ENCODE measurements at places on chromosomes 11 and 22.

GRCh38 chr22:40432625-40433024 lies 62.2 kb downstream of the SGSM3 start:
- no peak for DNase-seq

DNA sequence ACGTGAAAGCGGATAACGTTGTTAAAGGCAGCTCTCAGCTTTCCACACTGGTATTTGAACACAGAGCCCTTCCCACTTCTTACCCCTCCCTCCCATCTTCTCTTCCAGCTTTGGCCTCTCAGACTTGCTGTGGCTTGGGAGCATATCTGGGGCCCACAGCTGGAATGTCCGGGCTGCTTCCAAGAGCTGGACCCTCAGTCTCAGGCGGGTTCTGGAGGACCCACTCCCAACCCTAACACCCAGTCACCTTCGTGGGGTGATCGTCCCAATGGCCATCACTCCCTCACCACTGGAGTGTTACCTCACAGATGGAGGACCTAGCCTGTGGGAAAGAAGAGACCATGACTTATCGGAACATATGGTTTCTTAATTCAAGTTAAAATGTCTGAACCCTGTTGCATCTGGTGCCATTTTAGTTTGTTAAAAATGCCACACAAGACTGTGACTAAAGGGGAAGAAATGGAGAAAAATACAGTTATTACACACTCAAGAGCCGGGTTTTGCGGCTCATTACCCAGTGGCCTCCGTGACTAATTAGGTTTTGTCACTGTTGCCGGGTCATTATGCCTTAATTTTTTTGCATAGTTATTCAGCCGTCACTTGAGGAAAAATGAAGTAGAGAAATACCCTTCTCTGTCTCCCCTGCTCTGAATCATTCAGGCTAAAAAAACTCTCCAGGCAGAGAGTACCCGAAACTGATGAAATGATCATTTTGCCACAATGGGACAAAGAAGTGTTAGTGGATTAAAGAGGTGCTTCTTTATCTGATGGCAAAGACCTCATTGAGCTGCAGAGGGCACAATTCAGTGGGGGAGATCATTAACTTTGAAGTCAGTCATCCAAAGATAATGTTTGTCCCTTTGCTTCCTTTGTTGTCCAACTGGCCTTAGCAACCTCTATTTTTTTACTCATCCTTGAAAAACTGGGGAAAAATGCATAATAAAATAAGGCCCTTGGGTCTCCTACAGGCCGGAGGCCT lies 87.2 kb upstream of the HTATIP2 start:
- DNase-seq: no peak

DNA sequence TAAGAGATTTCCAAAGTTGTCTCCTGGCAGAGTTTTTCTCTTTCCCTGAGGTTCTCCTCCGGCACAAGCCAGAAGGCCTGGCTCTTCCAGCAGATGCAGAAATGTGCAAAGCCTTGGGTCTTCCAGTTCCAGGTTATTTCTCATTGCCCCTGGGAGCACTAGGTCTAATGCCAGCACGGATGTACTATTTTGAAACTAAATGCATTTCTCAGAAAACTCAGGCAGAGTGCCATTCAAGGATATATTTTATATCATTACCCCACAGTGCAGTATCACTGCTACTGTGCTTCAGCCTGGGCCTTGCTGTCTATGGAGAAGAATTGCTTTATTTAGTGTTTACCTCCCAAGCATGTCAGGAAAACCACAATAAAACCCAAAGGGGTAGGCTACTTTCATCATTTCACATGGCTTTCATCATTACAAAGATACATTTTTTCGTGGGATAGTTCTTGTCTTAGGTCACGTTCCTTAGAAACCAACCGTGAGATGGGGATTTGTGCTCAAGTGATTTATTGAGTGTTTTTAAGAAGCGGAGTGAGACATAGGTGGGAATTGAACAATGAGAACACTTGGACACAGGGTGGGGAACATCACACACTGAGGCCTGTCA lies 22.4 kb upstream of the FZD4 start:
- no peak for DNase-seq

- DNase-seq: no peak
Measured at GRCh38 chr11:116544721-116545120, 228.1 kb downstream of the BUD13 start.

GRCh38 chr11:95994329-95994728 lies 70.4 kb upstream of the MTMR2 start:
- DNase-seq: no peak

DNA sequence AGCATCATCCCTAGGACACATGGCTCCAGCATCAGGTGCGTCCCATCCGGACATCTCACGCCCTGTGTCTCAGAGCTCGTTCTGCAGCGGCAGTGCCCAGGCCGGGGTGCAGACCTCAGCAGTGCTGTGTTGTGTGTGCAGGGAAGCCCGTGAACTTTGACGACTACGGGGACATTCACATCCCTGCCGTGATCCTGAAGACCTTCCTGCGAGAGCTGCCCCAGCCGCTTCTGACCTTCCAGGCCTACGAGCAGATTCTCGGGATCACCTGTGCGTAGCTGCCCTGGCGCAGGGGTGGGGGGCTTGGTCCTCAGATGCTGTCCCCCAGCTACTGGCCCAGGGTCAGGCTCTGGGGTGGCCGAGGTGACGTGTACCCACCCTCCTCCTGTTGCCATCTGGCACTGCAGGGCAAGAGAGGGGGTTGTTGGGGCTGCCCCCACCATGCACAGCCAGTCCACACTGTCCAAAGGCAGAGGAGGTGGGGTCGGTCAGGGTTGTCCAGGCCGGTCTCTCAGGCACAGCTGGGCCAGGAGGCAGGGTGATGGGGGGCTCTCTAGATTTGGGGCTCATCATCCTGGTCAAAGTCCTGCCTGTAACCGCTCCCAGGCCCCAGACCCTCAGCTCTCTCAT lies 96.5 kb downstream of the ARHGAP8 start:
- DNase-seq: no peak

GRCh38 chr11:106717222-106717621 lies 301.1 kb downstream of the GUCY1A2 start:
- DNase-seq: no peak

- no peak for DNase-seq
Measured at GRCh38 chr11:71451596-71452198, 1.3 kb upstream of the NADSYN1 start.

DNA sequence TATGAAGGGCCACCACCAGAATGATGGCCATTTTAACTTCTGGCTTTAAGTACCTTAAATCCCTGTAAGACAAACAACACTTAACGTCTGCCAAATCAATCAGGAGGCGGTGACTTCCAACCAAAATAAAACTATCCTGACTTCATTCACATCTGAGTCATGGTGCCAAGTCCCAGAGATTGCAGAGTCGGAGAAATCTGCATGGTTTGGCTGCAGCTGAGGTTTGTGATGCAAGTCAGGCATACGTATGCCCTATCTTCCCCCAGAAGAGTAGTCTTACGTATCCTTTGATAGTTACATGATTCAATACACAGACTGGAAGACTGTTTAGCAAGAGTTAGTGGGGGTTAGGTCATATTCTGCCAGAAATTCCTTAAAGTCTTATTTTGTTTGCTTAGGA lies 1.7 kb upstream of the GAB2 start:
- DNase-seq: peak; percentile 97

GRCh38 chr22:24806663-24807001 lies 621 bp downstream of the SGSM1 start:
- DNase-seq: no peak

DNA sequence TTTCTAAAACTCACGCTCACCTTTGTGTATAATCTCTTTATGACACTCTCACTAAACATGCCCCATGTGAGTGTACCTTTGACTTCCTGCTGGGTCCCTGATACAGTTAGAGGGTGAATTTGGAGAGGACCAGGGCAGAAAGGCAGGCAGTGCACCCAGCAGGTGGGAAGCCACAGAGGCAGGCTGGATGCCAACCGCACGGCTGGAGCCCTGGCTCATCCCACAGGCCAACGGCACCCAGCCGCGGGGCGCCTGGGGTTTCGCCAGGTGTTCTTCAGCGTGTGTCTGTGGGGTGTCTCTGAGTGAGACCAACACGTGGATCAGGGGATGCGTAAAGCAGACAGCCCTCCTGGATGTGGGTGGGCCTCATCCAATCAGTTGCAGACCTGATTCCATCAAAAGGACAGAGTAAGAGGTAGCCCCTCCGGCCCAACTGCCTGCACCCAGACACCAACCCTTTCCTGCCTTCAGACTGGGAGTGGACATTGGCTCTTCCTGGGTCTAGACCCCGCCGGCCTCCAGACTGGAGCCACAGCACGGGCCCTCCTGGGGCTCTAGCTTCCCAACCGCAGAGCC lies 51.6 kb downstream of the DHCR7 start:
- no peak for DNase-seq

DNA sequence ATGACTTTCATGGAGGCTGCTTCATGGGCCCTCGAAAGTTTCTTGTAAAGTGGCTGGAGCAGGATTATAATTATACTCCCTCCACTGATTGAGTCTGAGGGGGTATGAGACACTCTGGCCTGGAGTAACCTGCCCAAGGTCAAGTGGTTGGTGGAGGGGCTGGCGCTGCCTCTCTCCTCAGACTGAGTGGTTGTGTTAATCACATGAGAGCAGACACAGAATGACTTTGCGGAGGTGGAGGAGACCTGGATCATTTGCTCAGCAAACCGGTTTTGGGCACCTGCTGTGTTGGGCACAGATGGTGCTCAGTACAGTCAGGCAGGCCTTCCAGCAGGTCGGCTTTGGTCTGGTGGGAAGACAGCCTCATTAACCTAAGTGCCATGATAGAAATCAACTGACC lies 11.8 kb downstream of the BCR start:
- no peak for DNase-seq

- DNase-seq: no peak
Measured at GRCh38 chr11:2550606-2550970, 105.8 kb downstream of the KCNQ1 start.

DNA sequence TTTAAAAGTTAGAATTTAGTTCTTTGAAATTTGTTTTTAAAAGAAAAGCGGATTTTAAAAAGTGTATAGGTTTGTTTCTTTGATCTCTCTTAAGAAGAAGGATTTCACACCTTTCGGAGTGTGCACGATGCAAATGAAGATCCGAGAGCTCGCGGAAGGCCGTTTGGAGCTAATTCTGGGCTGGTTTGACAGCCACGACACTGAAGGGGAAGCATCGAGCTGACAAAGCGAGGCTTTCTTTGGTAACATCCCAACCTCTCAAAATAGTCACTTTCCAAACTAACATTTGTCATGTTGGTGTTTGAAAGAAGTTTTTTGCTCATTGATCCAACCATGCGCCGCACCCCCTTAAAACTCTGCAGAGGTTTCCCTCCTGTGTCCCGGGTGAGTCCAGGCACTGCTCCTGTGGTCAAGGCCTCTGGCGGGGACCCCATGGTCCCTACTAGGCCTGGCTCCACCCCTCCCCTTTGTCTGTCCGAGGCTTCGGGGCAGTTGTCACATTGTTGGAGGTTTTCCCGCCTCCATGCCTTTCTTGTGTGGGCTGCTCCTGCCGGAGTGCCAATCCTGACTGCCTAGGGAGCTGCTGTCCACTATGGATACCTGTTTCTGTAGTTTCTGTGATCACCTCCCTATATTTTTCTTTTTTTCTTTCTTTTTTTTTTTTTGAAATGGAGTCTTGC lies 39.7 kb downstream of the MPPED1 start:
- no peak for DNase-seq

GRCh38 chr11:72682858-72683243 lies 8.6 kb upstream of the PDE2A start:
- DNase-seq: no peak

GRCh38 chr11:70251659-70252321 lies 18.7 kb upstream of the PPFIA1 start:
- no peak for DNase-seq

GRCh38 chr11:110679323-110679975 lies 32.8 kb downstream of the ARHGAP20 start:
- no peak for DNase-seq

- DNase-seq: no peak
Measured at GRCh38 chr11:45037434-45038005, 86.8 kb upstream of the TP53I11 start.

DNA sequence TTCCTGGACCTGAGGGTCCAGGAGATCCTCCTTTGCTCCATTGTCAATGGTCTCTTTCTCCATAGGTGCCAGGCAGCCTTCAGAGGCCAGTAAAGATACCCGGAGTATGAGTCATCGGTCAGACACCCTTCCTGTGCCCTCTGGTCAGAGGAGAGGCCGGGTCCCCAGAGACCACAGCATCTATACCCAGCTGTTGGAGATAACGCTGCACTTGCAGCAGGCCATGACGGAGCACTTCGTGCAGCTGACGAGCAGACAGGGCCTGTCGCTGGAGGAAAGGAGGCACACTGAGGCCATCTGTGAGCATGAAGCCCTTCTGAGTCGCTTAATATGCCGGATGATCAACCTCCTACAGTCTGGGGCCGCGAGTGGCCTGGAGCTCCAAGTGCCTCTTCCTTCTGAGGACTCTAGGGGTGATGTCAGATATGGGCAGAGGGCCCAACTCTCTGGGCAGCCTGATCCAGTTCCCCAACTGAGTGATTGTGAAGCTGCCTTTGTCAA lies at the start of gene ACCSL:
Gene ACCSL, plus strand, starts transcription at position 51 of the 501 bp plus-strand sequence. Its CDS starts 56 bp downstream, at position 107.
- no peak for DNase-seq

DNA sequence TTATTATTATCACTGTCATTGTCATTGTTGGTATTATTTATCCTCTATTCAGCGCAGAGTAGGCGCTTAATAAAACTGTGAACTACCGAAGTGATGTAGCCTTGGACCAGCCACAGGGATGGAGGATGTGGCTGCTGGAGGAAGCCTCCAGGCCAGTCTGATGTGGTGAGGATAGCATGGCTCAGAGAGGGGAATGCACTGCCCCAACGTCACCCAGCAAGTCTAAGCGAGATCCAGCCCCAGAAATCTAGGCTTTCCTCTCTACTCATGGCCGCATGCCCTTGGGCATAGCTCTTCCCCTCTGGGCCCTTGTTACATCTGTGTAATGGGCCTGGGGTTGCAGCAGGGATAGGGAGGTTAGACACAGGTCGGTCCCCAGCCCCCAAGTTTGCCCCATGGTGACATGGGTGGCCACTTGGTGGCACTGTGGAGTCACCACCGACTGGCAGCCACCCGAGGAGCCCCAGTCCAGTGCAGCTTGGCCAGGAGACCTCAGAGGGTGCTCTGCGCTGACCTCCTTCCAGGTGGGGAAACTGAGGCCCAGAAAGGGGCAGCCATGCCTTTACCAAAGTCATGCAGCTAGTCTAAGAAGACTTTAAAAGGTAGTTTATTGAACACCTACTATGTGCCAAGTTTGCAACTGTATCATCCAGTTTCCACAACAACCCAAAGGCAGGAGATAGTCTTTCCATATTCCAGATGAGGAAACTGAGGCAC lies 395.7 kb downstream of the MN1 start:
- DNase-seq: no peak

- no peak for DNase-seq
Measured at GRCh38 chr22:48485149-48486133, 1342.2 kb downstream of the BRD1 start.

- no peak for DNase-seq
Measured at GRCh38 chr11:34316347-34317035, 41.3 kb downstream of the ABTB2 start.

DNA sequence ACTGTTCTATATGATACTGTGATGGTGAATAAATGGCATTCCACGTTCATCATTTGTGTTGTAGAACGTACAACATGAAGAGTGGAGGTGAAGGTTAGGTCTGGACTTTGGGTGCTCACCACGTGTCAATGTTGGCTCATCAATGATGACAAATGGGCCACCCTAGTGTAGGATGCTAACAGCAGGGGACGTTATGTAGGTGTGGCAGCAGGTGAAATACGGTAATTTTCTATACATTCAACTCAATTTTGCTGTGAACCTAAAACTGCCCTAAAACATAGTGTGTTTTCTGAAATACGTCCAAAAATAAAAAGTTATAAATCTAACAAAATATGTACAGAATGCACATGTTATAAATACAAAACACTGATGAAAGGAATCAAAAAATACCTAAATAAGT lies 6.2 kb downstream of the KRTAP5-6 start:
- DNase-seq: no peak

- DNase-seq: no peak
Measured at GRCh38 chr11:111120161-111120560, 125.4 kb upstream of the POU2AF2 start.
